ENCODE measurements at places on chromosomes 16 and 17. TPM values are rescaled to one million over a fixed set of nuclear protein-coding genes. Genes with fewer than 3 reads are reported as not detected.

The OR1D2 gene
- total RNA-seq, result not detected

The HEXIM2 gene
- total RNA-seq, result 3.4 TPM

The PTGES3L gene
- total RNA-seq, result under 0.01 TPM

The NOL3 gene
- 22.5 TPM for total RNA-seq

The FBXO39 gene
- total RNA-seq, result 0.36 TPM

The KRT24 gene
- total RNA-seq, result 3.4 TPM

The CLEC3A gene
- not detected for total RNA-seq

The PERCC1 gene
- total RNA-seq, result not detected

The DPEP2 gene
- total RNA-seq, result not detected

The LRRC37A gene
- 1.4 TPM for total RNA-seq

The ALDH3A1 gene
- total RNA-seq, result 6.2 TPM

The TRPV3 gene
- 5.5 TPM for total RNA-seq

The MYH13 gene
- not detected for total RNA-seq

The TLCD2 gene
- total RNA-seq, result 7.8 TPM

The KRTAP1-5 gene
- total RNA-seq, result not detected

The NFAT5 gene
- 36.7 TPM for total RNA-seq

The CDR2L gene
- 6.2 TPM for total RNA-seq

The SEC14L5 gene
- 0.34 TPM for total RNA-seq

The CHD9NB gene
- 1.1 TPM for total RNA-seq

The ZNF778 gene
- 13.4 TPM for total RNA-seq

The LGALS9B gene
- 0.50 TPM for total RNA-seq

The CSH1 gene
- total RNA-seq, result not detected

The IL17C gene
- not detected for total RNA-seq
